Pulmonary artery endothelial cell (primary cell): ENCODE measurements at places on chromosomes 7 and 10. TPM values are rescaled to one million over a fixed set of nuclear protein-coding genes. Genes with fewer than 3 reads are reported as not detected.

The SPDYE5 gene
- not detected in 2 replicates for total RNA-seq

The EPHA1 gene
- total RNA-seq: under 0.01 and 0.07 TPM in 2 replicates

The RABGEF1 gene
- total RNA-seq: 20.2 and 22.6 TPM in 2 replicates

The TRIM73 gene
- 0.67 and 0.73 TPM in 2 replicates for total RNA-seq

The PRSS2 gene
- not detected in 2 replicates for total RNA-seq

The CUBN gene
- total RNA-seq: 1.4 and 2.0 TPM in 2 replicates

The PVRIG gene
- total RNA-seq: not detected in 2 replicates

The PIK3CG gene
- 11.6 and 12.2 TPM in 2 replicates for total RNA-seq

The PDZD7 gene
- total RNA-seq: 0.46 and 0.63 TPM in 2 replicates

The ACTR3C gene
- 0.20 and 0.67 TPM in 2 replicates for total RNA-seq

The STK31 gene
- 0.07 TPM in 1 of 2 replicates, not detected in the other for total RNA-seq

The PON3 gene
- total RNA-seq: 0.04 and 0.20 TPM in 2 replicates

The C1GALT1 gene
- 28.8 and 29.4 TPM in 2 replicates for total RNA-seq

The ADRB1 gene
- total RNA-seq: 0.13 and 0.28 TPM in 2 replicates
